NAMALWA (cell line): ENCODE measurements at places on chromosomes 13 and 19.
A peak's percentile ranks its signal among the peaks of the same experiment; 100 is the strongest.

GRCh38 chr19:29260477-29261317 is 47.7 kb upstream of the UQCRFS1 start:
- peak; percentile 73 for DNase-seq

DNA sequence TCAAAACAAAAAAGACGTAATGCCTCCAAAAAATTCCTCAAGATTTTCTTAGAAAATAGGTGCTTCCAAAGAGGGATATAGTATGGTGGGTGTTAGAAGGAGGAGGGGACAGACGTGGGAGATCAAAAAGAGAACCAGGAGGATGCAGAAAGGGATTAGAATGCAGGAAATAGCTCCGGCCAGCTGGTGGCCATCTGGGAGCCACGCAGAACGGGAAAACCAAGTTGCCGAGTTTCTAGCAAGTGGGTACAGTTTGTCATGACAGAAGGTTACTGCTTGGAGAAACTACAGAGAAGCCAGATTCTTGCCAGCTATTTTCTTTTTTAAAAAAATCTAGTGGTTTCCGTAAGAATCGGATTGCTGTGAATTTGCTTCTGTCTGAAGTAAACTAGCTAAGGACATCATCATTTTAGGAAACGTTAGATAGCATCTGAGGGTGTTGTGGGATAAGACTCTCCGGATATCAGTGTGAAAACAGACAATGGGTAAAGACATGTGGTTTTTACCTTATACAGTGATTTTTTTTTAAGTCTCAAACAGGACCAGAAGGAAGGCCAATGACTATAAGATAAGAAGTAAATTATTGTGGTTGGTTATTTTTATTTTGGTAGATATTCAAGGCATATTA is 104.9 kb downstream of the HSPH1 start:
- no peak for DNase-seq

DNA sequence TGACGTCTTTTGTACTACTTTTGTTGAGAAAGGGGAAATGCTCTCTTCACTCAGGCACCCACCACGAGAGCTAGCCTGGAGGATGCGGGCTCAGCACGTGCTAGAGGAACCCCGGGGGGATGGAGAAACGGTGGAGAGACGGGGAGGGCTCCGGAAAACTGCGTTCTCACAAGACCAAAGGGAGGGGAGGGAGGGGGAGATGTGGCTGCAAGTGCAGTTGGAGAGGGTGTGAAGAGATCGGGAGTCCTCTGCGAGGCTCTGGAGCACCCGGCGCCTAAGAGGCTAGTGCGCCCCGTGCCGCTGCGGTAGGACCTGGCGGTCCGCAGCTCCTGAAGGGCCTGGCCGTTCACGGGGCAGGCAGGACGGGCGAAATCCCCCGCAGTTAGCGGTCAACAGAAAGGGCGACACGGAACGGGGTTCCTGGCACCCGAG is 43.4 kb upstream of the XPO4 start:
- no peak for DNase-seq

DNA sequence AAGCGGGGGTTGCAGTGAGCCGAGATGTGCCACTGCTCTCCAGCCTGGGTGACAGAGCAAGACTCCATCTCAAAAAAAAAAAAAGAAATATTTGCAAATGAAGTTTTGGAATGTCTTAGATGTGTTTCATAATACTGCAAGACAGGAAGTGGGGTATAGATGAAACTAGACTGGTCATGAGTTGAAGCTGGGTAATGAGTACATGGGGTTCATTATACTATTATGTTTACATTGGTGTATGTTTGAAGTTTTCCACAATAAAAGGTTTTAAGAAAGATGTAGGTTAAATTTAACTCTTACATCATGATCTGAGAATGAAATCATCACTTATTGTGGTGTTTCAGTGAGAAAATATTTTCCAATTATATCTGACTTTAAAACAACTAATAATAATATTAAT is 19.0 kb downstream of the FNDC3A start:
- no peak for DNase-seq

- no peak for DNase-seq
Observed at GRCh38 chr13:98293103-98293502, 116.0 kb upstream of the RNF113B start.

DNA sequence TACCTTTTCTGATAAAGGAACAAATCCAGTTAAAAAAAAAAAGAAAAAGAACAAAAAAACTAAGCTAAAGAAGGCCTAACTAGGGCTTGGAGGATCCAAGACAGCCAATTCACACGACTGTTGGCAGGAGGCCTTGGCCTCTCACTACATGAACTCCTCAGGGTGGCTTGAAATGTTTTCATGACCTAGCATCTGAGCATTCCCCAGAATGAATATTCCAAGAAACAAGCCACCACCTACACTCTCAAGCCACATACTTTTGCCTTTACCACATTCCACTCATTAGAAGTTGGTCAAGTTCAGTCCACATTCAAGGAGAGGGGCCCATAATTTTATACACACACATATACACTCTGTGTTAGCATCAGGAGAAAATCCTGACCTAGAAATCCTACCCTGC is 97.6 kb upstream of the SIAH3 start:
- no peak for DNase-seq

GRCh38 chr19:40743926-40744325 is 6.4 kb downstream of the ACTMAP start:
- DNase-seq = no peak
